Stimulated activated CD4-positive, alpha-beta T cell treated with anti-CD3 and anti-CD28 coated beads, Interleukin-15, amount 100 ng/mL, for 1 hour (primary cell): ENCODE measurements at places on chromosomes 1 and 21.

GRCh38 chr1:101314244-101314643 is 77.4 kb downstream of the S1PR1 start:
- no peak for DNase-seq

DNA sequence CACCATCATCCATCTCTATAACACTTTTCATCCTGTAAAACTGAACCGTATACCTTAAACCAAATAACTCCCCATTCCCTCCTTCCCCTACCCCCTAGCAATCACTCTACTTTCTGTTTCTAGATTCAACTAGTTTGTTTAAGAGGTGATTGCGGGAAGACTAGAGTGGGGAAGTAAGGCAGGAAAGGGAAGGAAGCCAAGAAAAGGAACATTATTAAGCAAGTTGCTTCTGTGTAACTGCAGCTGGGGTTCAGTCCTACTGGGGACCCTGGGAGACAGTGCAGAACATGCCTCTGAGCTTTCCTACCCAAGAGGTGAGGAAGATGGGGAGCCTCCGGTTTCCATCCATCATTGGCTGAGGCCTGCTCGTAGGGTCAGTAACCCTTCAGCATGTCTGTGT is 28.9 kb upstream of the H3-3A start:
- no peak for DNase-seq

GRCh38 chr1:19529664-19530063 is 44.3 kb upstream of the CAPZB start:
- DNase-seq: no peak

DNA sequence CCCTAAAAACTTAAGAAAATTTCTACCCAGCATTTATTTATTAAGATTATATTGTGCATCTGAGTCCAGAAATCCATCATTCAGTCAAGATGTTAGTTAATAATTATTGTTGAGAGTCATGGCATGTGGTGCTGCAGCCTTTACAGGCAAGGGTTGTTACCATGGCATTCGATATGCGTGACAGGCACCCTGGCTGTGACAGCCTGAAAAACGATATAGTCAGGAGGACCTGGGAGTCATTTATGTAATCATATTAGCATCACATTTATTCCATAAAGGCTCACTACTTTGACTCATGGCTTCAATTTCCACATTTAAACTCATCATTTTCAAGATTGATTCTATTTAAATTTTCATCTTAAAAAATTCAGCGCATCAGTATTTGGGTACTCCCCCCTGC is 68.0 kb downstream of the CACHD1 start:
- DNase-seq: no peak
